ENCODE measurements at places on chromosomes 11 and 22.

- no peak for DNase-seq
Measured at GRCh38 chr11:17347676-17348075, 3.9 kb upstream of the NCR3LG1 start.

DNA sequence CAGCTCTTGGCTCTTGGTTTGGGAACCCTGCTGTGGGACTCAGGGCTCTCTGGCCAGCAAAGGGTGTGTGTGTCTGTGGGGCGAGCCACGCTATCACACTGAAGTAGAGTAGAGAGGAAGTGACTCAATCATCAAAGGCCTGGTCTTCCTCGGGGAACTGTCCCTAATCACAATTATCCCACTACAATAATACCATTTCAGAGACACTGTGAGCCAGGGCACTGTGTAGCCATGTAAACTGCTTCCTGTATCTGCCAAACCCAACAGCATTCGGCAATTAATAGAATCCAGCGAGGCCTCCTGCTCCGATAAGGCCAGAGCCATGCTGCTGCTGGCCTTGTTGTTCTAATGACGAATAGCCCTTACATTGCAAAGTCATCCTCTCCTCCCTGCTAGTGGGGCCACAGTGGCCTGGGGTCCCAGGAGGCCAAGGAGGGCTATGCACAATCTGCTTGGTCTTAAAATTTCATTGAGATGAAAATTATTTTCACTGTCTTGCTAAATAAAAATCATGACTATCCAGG lies 49.8 kb upstream of the LMO2 start:
- DNase-seq, result no peak

- DNase-seq, result peak; percentile 57
Measured at GRCh38 chr11:74453373-74453975, 13.9 kb downstream of the KCNE3 start.

DNA sequence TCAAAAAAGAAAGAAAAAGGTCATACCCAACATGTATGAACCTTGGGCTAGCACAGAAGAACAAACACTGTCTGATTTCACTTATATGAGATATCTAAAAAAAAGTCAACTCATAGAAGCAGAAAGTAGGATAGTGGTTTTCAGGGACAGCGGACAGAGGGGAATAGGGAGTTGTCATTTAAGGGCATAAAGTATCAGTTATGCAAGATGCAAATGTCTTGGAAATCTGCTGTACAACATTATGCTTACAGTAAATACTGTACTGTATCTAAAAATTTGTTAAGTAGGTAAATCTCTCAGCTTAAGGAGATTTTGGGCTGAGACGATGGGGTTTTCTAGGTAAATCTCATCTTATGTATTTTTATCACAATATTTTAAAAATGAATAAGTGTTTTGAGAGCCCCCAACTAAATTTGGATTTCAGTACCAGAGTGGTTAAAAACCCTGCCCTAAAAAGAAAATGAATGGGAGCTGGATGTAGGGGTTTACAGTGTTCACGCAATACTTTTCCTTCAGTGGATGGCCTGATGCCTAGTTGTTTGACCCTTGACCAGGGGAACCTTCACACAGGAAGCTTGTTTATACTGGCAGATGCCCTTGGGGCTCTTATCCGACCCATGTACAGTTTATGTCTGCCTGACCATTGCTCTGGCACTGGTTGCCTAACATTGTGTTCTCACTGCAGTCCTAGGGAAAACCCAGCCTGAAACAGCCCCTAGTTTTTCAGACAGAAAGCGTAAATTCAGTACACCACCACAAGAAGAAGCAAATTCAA lies 34.8 kb downstream of the SLC22A9 start:
- DNase-seq, result no peak

GRCh38 chr11:117950993-117951961 lies 22.1 kb upstream of the TMPRSS13 start:
- DNase-seq, result peak; percentile 45

- DNase-seq, result no peak
Measured at GRCh38 chr11:76789443-76789719, 6.2 kb downstream of the TSKU start.

DNA sequence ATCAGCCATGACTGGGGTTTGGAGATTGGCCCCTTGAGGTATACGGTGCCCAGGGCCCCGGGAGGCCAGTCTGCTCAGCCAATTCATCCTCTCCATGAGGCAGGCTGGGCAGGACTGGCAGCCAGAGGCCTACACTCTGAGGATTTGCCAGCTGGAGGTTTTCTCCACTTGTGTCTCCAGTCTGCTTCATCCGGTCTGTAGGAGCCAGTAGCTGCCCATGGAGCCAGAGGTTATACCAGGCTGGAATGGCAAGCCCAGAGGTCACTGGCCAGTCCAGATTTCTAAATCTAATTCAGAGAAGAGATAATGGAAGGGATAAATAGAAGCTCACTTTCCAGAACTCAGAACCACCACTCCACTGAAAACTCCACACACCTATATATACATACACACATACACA lies 10.0 kb downstream of the FHIP1B start:
- no peak for DNase-seq

GRCh38 chr11:102950622-102951081 lies 4.9 kb downstream of the MMP13 start:
- no peak for DNase-seq

GRCh38 chr11:95700471-95700817 lies 89.1 kb downstream of the FAM76B start:
- DNase-seq, result peak; percentile 50

DNA sequence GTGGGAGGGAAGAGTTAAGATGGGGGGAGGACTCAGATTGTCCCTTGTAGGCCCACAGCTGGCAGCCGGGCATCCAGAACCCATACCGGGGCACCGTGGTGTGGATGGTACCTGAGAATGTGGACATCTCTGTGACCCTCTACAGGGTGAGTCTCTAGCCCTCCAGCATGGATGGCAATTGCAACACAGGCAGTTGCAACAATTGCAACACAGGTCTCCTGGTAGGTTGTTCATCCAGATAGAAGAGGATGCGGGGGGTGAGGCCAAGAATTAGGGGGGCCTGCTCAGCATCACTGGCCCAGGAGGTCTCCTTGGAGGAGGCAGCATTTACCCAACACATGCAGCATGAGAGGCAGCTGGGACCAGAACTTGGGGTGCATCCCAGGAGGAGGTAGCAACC lies 3.4 kb downstream of the EHBP1L1 start:
- no peak for DNase-seq

DNA sequence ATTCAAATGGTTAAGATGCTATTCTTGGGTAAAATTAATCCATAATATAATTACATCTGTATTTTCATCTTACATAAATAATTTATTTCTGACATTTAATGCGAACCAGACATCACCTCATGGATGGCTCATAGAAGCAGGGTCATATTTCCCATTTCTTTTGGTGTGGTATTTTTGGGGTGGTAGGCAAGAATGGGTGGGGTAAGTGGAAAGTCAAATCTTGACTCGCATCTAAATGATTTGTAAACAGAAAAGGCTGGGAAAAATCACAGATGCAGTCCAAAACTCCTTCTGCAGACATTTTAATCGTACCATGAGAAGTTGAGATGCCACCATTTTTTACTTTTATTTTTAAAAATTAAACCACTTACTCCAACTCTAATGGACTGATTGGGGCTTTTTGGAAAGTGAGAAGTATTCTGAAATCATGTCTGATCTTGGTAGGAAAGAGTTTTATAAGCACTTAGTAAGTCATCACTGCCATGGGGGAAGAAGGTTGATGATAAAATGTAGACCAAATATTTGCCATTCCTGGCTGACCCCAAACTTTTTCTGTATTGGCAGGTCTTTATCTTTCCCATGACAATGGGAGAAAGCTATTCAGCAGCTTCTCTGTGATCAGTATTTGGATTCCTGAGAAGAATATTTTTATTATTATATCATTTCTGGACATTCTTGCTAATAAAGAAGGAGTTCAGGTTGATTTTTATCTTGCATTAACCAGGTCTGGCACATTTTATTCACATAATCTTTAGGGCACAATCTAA lies 47.2 kb upstream of the BLID start:
- no peak for DNase-seq

DNA sequence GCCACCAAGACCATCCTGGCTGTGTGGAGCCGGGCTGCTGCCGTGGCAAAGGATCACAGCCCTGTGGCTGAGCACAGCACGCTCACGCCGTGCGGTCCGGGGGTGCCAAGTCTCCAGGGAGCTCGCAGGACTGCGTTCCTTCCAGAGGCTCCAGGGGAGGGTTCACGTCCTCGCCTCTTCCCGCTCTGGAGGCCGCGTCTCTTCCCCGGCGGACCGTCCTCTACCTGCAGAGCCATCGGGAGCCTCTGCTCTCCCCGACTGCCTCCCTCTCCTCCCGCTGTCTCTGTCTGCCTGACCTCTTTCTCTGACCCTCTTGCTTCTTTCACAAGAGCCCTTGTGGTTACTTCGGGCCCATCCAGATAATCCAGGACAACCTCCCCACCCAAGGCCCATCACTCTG lies 11.4 kb upstream of the MUC5AC start:
- no peak for DNase-seq

GRCh38 chr11:81211050-81211449 lies 1522.6 kb downstream of the FAM181B start:
- DNase-seq, result no peak

- DNase-seq, result no peak
Measured at GRCh38 chr22:32545801-32546200, 71.2 kb downstream of the FBXO7 start.

- no peak for DNase-seq
Measured at GRCh38 chr11:128045094-128045725, 542.1 kb downstream of the ETS1 start.

GRCh38 chr22:24954114-24954463 lies 1.6 kb downstream of the KIAA1671 start:
- no peak for DNase-seq

DNA sequence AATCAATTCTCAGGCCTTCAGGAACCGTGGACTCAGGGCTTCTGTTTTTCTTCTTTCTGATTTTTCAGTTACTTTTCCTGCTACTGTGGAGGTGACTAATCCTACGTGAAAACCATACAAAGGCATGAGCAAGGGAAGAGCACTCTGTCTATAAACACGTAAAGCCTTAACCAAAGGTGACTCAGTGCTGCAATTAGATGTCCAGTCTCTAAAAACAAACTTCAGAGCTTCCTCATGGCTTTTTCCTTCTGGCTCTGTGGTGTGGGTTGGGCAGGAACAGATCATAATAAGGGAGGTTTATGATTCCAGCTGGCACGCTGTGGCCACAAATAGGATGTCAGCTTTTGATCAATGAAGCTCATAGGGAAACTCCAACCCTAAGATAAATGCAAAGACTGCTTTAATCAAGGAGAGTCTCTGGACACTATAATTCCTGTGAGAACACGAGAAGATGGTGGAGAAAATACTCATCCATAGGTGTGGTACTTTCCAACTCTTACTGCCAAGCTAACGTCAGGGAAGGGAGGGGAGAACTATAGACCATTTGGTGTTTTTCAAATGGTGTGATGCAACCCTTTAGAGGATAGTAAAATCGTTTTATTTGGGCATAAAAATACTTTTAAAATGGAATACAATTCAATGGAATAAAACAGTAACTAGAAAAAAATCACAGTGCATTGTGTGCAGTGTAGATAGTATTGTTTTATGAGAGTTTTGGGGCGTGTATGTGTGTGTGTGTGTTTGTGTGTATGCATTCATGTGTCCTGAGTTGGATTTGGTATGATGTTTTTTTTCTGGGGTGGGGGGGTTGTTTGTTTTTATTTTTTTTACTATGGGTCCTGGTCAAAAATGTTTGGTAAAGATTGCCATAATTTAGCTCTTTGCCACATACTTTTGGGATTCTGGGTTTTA lies at the start of gene NXPE2:
NXPE2 (plus strand) TSS at position 403 of the 912 bp plus-strand sequence; CDS start at position 452, 49 bp downstream.
- no peak for DNase-seq

DNA sequence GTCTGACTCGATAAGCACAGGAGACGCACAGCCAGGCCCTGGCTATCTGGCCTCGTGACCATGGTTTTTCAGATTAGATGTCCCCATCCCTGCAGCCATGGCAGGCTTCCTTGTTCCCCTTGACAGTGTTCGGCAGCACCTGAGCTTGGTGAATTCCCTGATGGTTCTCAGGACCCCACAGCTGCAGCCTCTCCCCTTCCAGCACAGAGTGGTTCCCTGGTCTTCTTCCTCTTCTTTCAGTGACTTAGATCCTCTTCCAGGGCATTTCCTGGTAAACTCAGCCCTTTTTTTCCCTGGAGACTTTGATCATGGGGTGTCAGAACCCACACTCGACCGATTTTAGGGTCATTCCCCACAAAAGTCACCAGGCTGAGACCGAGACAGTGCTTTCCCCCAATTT lies 14.5 kb downstream of the GLB1L3 start:
- no peak for DNase-seq

DNA sequence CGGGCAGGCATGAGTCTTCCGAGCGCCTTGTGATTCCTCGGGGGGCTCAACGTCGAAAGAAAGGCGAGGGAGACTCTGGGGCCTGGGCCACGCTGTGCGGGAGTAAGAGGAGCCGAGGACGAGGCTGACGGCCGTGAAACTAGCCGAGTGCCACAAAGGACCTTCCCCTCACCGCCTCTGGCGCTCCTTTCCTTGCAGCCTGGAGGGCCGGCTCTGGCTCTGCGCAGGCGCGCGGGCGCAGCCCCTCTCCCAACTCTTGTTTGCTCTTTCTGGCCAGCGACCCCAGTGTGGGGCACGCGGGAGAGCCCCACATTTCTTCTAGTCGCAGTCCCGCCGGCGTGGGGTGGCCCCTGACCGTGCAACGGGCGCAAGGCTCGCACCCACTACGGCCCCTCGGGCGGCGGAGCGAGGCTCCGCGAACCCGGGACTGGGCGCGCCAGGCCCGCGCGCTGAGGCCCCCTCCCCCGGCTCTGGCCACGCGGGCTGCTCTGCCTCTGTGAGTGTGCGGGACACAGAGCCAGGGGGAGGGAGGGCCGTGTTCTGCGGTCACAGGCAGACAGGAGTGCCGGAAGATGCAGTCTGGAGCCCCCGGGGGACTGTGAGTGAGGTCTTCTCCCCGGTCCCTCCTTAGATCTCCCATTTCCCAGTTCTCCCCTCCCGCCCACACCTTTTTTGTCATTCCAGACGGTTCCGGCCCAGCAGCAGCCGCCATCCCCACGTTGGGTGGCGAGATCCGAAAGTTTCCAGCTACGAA lies 1.0 kb upstream of the TOB2 start:
- peak; percentile 58 for DNase-seq

- no peak for DNase-seq
Measured at GRCh38 chr11:78392854-78393253, 24.8 kb downstream of the GAB2 start.

GRCh38 chr11:77525455-77526091 lies 51.7 kb upstream of the PAK1 start:
- no peak for DNase-seq

- no peak for DNase-seq
Measured at GRCh38 chr11:68601147-68601546, 83.2 kb upstream of the GAL start.

GRCh38 chr22:22168190-22168940 lies 76.2 kb upstream of the VPREB1 start:
- DNase-seq, result peak; percentile 42

- no peak for DNase-seq
Measured at GRCh38 chr11:66834943-66835342, 8.3 kb upstream of the RCE1 start.

GRCh38 chr11:2096011-2096918 lies 42.9 kb downstream of the IGF2 start:
- DNase-seq, result no peak

- DNase-seq, result no peak
Measured at GRCh38 chr11:12235553-12235946, 125.2 kb downstream of the MICAL2 start.

Data from CD4-positive, alpha-beta T cell treated with Interleukin-10 for 1 hour (primary cell).